ENCODE measurements at places on chromosomes 7 and 10. TPM values are rescaled to one million over a fixed set of nuclear protein-coding genes. Genes with fewer than 3 reads are reported as not detected.

The KDM7A gene
- total RNA-seq: 7.5 TPM

The TDRD1 gene
- not detected for total RNA-seq

The SGCE gene
- total RNA-seq: 48.8 TPM

The SFMBT2 gene
- 4.4 TPM for total RNA-seq

The ERVW-1 gene
- total RNA-seq: not detected

The AGR2 gene
- total RNA-seq: not detected

The MLXIPL gene
- total RNA-seq: 1.8 TPM

The DYDC2 gene
- not detected for total RNA-seq

The ZCCHC24 gene
- total RNA-seq: 56.5 TPM

The PRKG1 gene
- total RNA-seq: 4.5 TPM

The AGAP5 gene
- total RNA-seq: 7.3 TPM

The CRHR2 gene
- 0.92 TPM for total RNA-seq

The HEPACAM2 gene
- not detected for total RNA-seq

The POU6F2 gene
- 0.99 TPM for total RNA-seq

The OR6V1 gene
- not detected for total RNA-seq

The SFTPA1 gene
- total RNA-seq: not detected

The AGBL3 gene
- total RNA-seq: 1.7 TPM

The RUFY2 gene
- total RNA-seq: 10.2 TPM

- peak; percentile 84 for DNase-seq
These were observed 98.9 kb upstream of the KIF5B start for GRCh38 chr10:32155075-32155516.

DNA sequence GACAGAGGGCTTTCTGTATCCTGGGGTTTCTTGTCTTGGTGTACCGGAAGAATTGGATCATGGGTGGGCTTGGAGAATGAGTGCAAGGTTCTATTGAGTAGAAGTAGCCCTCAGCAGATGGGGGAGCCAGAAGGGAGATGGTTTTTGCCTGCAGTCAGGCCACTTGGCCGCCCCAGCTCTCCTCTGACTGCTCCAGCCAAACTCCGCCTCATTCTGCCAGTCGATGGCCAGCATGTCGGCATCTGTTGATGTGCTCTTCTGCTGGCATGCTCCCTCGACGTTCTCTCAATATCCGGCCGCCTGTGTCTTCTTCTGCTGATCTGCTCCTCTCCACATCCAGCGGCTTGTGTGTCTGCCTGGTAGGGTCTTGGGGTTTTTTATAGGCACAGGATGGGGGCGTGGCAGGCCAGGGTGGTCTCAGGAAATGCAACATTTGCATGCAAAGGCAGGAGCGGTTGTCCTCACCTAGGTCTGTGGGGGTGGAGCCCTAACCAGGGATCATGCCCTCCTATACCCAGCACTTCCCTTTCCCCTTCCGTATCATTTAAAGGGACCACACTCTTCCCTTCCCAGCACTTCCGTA lies 40.2 kb upstream of the TNS3 start:
- no peak for DNase-seq

GRCh38 chr7:128906766-128907559 lies 3.5 kb downstream of the KCP start:
- no peak for DNase-seq

- no peak for DNase-seq
These were observed 64.7 kb downstream of the SLIT1 start for GRCh38 chr10:97121041-97121440.

GRCh38 chr7:21504021-21504420 lies 38.8 kb upstream of the DNAH11 start:
- DNase-seq: no peak

GRCh38 chr7:51080622-51081269 lies 235.9 kb downstream of the COBL start:
- no peak for DNase-seq

GRCh38 chr10:114441107-114441506 lies 36.8 kb upstream of the AFAP1L2 start:
- no peak for DNase-seq

DNA sequence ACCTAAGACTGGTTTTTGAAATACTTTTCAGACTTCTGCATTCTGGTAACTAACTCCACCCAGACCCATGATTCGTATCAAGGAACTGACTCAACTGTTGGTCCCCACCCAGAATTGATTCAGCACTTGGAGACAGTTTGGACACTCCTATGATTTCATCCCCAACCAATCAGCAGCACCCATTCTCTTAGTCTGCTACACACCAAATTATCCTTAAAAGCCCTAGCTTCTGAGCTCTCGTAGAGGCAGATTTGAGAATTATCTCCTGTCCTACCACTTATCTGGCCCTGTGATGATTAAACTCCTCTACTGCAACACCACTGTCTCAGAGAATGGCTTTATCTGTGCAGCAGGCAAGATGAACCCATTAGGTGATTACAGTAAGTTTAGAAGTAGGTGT lies 7.7 kb upstream of the GSTO1 start:
- DNase-seq: no peak

- DNase-seq: no peak
These were observed 16.5 kb downstream of the CREB3L2 start for GRCh38 chr7:137985253-137985896.

GRCh38 chr10:66307826-66308225 lies 618.0 kb upstream of the LRRTM3 start:
- DNase-seq: no peak

DNA sequence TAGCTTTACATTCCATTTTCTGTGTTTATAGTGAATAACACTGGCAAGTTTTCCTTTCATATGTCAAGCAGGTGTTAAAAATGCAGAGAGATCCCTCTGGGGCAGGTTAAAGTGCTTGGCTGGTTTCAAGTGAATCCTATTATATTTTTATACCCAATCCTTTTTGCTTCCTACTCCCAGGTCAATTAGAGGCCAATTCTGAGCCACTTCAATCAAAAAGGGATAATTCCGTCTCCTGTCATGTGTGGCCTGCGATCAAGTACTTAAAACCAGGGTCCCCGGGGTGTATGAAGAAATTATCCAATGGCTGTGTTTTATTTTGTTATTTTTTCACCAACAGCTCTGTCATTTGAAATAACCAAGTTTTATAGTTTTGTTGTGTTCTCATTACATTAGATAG lies 313.2 kb downstream of the PRPF18 start:
- no peak for DNase-seq

GRCh38 chr7:30493228-30493627 lies 11.4 kb downstream of the GGCT start:
- no peak for DNase-seq

DNA sequence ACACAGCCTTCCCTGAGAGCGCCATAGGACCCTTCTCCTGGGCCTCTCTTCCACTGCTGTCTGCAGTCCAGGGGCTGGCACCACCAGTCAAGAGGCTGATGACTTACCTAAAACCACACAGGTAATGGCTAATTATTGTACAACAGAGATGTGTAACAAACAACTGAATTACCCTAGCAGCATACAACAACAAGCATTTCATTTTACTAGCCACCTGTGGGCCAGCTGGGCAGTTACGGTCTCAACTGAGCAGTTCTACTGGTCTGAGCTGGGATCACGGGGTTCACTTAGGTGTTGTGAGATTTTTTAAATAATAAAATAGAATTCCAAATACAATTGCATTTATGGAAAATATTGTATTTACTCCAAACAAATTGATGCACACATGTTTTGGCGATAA lies 431.9 kb downstream of the TNS3 start:
- DNase-seq: no peak

- no peak for DNase-seq
These were observed 31.3 kb downstream of the RAPGEF5 start for GRCh38 chr7:22325671-22326070.

DNA sequence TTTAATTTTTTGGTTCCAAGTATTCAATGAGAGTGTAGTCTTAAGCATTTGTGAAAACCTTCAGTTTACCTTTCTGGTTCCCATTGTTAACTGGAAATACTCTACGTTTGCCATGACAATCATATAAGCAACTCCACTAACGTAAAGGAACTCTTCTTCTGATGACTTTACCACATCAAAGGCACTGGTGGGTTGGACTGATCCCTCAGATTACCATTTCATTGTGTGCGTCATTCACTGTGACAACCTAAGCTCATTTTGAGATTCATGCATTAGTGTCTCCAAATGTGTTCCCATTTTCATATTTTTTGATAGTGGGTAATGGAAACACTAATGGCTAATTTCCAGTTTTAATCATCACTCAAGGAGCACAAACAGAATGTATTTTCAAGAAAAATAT lies 119.9 kb upstream of the COL1A2 start:
- DNase-seq: no peak

- no peak for DNase-seq
These were observed 23.9 kb upstream of the FAM107B start for GRCh38 chr10:14798636-14799035.

- peak; percentile 13 for DNase-seq
These were observed at the start of gene NKX6-2 for GRCh38 chr10:132785723-132786475. Gene NKX6-2, minus strand, starts transcription at chr10:132786147. Its CDS starts 199 bp downstream, at chr10:132785948.

DNA sequence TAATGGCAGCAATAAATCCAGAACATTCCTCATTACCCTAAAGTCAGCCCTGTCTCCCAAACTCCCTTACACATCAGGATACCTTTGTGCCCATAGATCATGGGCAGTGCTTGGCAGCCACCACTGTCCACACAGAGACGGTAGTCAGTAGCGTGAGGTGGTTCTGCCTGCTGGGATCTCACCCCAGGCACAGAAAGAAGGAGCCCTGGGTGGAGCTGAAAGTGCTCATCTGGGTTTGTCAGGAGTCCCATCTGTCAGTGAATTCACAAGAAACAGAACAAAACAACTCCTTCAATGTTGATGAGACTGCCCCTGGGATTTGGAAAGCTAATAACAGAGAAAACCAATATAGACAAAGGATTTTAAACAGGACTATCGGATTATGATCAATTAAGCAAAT lies 90.2 kb upstream of the PRSS58 start:
- DNase-seq: no peak

DNA sequence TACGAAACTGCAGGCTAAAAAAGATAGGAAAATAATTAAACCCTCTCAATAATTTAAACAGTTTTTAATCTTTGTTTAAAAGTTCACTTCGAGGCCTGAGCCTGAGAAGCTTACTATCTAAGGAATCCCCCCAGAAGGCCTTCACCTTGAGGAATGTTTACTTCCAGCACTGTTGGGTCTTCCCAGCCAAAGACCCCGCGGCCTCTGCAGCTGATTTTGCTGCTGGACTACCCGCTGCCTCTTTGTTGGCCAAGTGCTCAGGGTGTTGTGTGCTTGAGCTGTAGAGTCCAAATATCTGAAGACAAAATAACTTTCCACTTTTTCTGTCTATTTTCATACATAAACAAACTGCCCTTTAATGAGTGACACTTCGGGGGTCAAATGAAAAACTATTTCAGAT lies 292.7 kb downstream of the GLRX3 start:
- no peak for DNase-seq

GRCh38 chr7:82413237-82413636 lies 30.3 kb downstream of the CACNA2D1 start:
- DNase-seq: no peak

- DNase-seq: no peak
These were observed 3.1 kb upstream of the CFTR start for GRCh38 chr7:117476557-117477215.

GRCh38 chr10:124494046-124494807 lies 32.6 kb downstream of the LHPP start:
- no peak for DNase-seq

DNA sequence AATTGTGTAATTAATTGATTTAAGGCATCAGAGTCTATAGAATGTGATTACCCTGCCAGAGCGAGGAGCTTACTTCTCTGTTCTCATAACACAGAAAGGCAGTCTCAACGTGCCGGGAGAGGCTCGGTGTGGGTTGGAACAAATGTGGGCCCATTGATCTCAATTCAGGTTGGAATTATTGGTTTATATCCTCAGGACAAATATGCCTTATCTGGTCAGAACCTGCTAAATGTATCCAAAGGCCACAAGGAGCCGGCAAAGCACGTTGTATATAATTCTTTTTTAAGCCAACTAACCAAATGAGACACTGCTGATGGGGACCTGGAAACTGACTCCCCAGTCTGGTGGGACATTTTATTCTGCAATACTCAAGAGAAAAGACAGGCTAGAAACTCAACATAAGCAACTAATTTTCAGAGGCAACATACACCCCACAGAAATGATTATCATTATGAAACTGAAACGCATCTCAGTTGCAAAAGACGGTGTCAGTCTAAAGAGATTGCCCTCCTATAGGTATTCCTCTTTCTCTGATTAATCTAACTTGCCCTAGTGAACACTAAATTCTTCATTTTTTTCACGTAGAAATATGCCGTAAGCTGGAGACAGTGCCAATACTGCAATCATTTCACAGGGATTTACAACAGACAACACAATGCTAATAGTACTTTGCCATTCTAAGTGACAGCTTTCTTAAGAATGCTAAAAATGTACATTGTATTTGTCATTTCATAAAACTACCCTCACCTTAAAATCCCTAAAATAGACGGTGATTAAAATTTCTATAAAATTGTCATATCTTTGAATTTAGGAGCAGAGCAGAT lies 9.4 kb downstream of the EBF3 start:
- no peak for DNase-seq

GRCh38 chr10:90579602-90580242 lies 278.1 kb downstream of the HTR7 start:
- peak; percentile 64 for DNase-seq

DNA sequence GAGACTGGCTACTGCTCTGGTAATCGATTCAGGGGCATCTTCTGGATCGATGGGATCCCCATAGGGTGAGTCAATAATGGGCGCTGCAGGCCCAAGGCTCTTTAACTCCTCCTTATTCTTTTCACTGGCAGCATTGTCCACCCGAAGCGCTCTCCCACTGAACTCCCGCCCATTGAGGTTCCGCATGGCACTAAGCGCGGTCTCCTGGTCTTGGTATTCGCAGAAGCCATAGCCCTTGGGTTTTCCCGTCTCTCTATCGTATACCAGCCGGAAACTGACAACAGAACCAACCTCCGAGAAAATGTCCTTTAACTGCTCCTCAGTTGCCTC lies 285 bp downstream of the CSTF2T start:
- DNase-seq: no peak

- no peak for DNase-seq
These were observed 150.6 kb upstream of the FOXP2 start for GRCh38 chr7:114264023-114264422.

GRCh38 chr10:93494494-93494893 lies 1.9 kb upstream of the CEP55 start:
- DNase-seq: no peak

GRCh38 chr10:101489355-101489754 lies 98.7 kb downstream of the POLL start:
- DNase-seq: peak; percentile 12

GRCh38 chr10:25933653-25934608 lies at the start of gene MYO3A:
Gene MYO3A, plus strand, starts transcription at chr10:25934229. Its CDS starts 17,882 bp downstream, at chr10:25952111.
- peak; percentile 44 for DNase-seq

DNA sequence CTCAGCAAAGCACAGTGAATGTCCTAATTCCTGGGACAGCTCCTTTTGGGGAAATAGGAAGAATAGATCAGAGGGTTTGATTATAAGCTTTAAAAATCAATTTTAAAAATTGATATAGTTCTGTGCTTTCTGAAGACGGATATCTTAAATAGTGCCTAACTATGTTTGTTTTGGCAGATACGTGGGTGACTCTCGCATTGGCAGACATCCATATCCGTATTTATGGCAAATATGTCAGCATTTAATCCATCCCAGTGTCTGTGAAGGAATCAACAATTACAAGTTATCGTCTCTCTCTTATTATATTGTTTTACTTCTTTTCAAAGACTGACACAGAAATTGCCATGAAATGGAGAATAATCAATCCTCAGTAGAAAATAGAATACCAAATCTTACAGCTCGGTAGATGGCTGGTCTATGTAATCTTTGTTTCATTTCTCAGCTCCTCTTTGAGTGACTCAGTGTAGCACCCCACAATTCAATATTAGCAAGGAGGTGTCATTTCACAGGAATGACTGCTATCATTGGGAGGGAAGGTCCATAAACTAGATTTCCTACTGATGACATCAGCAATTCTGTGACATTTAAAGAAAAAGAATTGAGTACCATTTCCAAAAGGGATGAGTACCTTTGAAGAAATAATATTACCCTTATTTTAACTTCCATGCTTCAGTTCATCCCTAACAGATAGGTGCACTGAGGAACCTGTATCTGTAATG lies 186.4 kb upstream of the NFE2L3 start:
- no peak for DNase-seq
